ENCODE measurements at places on chromosomes 12 and 14.

GRCh38 chr12:130880411-130880885 lies 8.6 kb downstream of the RAN start:
- DNase-seq: no peak

DNA sequence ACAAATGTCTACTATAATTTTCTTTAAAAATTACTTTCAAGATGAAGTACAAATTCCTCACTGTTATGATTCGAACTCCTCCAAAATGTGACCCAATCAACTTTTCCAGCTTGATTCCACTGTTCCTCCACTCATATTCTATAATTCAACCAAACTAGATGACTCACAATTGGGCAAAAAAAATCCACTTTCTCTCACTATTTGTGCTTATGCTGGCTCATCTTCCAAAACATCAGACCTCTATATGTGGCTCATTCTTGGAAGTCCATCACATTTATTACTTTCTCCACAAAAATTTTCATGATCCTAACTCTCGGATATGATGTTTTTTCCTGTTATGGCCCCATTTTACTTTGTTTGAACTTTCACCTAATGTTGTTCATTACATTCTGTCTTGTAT lies 26.9 kb upstream of the RXYLT1 start:
- DNase-seq: no peak

DNA sequence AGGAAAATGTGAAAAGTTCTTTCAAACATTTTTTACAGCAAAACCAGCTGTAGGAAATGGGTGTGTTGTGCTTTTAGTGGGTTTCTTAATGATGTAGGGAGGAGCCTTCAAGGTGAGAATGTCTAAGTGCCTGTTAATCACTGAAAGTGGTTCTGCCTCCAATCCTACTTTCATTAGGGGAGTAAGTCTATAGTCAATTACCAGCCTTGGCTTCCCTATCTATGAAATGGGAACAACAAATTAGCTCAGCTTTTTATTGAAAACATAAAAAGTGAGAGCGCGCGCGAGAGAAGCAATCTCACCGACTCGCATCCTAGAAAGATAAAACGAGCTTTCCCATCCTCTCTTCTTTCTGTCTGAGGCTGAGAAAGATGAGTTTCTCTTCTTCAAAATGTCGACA lies 140.0 kb upstream of the LHX5 start:
- DNase-seq: no peak

DNA sequence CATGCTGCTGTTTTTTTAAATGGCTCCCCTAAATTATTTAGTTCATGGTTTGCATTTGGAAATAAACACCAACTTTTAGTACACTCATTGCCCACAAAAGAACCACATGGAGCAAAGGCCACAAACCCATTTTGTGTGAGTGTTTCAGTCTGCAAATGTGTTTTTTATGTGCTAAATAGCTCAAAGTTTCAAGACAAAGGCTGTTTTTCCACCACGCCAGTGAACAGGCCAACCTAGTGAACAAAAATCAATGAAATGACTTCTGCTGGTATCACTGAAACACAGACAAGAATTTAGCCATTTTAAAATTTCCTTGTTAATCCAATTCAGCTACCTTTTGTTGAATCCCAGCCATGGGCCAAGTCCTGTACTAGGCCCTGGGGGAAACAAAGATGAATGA lies 52.3 kb downstream of the PLXNC1 start:
- DNase-seq: no peak

DNA sequence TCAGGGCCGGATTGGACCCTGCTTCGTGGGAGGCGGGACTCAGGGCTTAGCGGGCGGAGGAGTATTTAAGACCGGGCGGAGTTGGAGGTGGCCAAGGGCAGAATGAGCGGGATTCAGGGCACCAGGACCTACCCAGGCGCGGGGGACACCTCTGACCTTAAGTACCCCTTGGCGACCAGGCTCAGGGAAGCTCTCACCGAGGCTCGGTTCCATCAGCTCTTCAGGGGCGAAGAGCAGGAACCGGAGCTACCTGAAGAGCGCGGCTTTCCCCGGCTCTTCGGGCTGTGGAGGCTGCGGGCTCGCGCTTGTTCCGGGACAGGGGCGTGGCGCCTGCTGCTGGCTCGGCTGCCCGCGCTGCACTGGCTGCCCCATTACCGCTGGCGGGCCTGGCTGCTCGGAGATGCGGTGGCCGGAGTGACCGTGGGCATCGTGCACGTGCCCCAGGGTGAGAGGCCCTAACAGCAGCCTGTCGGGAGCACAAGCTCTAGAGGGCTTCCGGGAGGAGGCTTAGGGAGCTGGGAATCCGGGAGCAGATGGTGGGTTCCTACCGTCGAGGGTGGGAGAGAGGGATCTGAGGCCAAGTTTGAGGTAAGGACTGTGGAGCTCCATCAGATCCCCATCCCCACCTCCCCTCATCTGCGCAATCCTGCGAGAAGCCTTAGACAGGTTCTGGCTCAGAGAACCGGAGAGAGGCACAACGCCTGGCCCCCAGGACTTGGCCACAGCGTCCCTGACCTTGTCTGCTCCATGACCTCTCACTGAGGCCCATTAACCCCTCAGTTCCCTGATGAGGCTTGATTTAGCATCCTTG lies 8.4 kb downstream of the ARHGEF25 start:
- DNase-seq: no peak

- peak; percentile 34 for DNase-seq
Observed at GRCh38 chr14:76926521-76927251, 100.5 kb downstream of the LRRC74A start.

DNA sequence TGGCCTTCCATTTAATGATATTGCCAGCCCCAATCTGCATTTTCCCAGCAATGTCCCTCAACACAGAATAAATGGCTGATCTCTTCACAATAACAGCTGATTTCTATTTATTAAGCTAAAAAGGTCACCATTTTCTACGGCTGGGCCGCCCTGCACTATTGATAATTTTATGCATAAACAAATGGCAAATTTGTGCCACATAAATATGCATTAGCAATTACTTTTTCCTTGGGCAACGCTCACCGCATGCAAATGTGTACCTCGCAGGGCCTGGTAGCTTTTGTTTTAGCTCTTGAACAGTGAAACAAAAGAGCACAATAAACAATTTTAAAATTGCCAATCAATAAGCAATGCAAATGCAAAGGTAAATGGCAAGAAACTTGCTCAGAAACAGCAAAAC lies 331.9 kb upstream of the SOX5 start:
- no peak for DNase-seq

- no peak for DNase-seq
Observed at GRCh38 chr12:68487721-68488309, 122.9 kb upstream of the RAP1B start.

Data from hematopoietic multipotent progenitor cell treated with erythropoietin and hydrocortisone succinate and interleukin-3 and kit ligand, for 8 days (in vitro differentiated cells).